ENCODE measurements at places on chromosomes 4 and X. TPM values are rescaled to one million over a fixed set of nuclear protein-coding genes. Genes with fewer than 3 reads are reported as not detected.

DNA sequence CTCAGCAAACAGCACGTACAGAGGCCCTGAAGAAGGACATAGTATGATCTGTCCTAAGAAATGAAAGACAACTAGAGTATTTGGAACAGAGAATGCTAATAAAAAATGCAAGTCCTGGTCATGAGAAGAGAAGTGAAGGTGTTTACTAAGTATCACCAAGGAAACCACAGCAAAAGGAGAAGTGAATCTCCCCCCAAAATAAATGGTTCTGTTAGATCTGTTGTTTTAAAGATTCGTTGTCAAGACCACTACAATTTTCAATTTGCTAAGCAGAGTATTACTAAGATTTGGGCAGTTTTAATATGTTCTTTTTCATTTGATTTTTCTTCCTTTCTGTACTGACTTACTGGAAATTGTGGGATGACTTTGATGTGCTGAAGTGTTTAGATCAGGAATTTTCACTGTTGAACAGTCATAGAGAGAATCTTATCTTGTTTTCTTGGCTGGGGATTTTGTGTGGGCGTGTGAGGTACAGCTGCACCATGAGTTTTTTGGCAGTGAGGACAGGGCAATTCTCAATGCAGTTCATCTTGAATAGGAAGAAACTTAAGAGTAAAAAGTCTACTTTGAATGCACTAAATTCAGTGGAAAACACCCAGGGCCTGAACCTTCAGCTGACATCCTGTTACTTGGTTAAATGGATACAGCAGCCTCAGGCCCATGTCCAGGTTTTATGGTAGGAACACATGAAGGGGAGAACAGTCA, 132.2 kb downstream of the STIM2 start:
- H3K27me3 ChIP-seq: no peaks in the 10 kb centered on the region
- H3K4me1 ChIP-seq: peaks cover 2% of the 10 kb centered on the region
- H3K27ac ChIP-seq: no peak overlapping the region
- peaks cover 17% of the 10 kb centered on the region for H3K36me3 ChIP-seq
- DNase-seq: no peak
- no peak overlapping the region for H3K4me3 ChIP-seq

- H3K4me3 ChIP-seq: no peak overlapping the region
- H3K27me3 ChIP-seq: no peaks in the 10 kb centered on the region
- DNase-seq: no peak
- no peak overlapping the region for H3K27ac ChIP-seq
- H3K36me3 ChIP-seq: no peaks in the 10 kb centered on the region
Observed at GRCh38 chr4:48909697-48910096, 3.1 kb upstream of the OCIAD2 start.

The PCDH18 gene
- 112 TPM for total RNA-seq

The ZNF157 gene
- total RNA-seq: 1.1 TPM

DNA sequence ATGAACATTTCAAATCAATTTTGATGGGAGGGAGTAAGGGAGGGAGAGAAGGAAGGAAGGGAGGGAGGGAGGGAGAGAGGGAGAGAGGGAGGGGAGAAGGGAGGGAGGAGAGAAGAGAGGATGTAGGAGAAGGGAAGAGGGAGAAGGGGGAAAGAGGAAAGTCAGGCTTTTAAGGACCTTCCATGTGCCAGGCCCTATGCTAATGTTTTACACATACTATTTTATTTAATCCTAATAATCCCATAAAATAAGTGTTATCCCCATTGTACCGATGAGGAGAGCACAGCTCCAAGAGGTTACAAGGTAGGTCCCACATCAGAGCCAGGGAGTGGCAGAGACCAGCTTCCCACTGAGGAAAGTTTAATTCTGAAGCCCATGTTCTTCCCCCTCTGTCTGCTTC, 341.9 kb downstream of the RAB28 start:
- peaks cover 3% of the 10 kb centered on the region for H3K4me1 ChIP-seq
- no peak overlapping the region for H3K27ac ChIP-seq
- no peaks in the 10 kb centered on the region for H3K27me3 ChIP-seq
- H3K36me3 ChIP-seq: no peaks in the 10 kb centered on the region

Data from mesothelial cell of epicardium (in vitro differentiated cells).